Fibroblast of skin of back (primary cell): ENCODE measurements at places on chromosomes 6 and 20.

DNA sequence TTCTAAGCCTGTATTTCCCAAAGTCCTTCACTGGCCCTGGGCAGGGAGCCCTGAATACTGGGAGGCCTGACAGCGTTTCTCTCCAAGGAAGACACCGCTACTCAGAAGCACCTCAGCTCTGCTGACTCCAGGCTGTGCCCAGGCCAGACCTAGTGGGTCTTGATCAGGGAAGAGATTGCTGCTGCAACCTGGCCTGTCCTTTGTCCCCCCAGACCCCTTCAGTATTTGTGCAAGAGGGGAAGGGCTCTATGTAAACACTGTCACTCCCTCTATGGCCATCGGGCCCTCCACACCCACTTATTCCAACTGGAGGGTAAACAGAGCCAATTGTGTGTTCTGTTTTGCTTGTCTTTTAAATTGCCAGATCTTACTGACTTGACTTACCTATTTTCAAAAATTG is 20.6 kb downstream of the PLEKHG1 start:
- DNase-seq: no peak

DNA sequence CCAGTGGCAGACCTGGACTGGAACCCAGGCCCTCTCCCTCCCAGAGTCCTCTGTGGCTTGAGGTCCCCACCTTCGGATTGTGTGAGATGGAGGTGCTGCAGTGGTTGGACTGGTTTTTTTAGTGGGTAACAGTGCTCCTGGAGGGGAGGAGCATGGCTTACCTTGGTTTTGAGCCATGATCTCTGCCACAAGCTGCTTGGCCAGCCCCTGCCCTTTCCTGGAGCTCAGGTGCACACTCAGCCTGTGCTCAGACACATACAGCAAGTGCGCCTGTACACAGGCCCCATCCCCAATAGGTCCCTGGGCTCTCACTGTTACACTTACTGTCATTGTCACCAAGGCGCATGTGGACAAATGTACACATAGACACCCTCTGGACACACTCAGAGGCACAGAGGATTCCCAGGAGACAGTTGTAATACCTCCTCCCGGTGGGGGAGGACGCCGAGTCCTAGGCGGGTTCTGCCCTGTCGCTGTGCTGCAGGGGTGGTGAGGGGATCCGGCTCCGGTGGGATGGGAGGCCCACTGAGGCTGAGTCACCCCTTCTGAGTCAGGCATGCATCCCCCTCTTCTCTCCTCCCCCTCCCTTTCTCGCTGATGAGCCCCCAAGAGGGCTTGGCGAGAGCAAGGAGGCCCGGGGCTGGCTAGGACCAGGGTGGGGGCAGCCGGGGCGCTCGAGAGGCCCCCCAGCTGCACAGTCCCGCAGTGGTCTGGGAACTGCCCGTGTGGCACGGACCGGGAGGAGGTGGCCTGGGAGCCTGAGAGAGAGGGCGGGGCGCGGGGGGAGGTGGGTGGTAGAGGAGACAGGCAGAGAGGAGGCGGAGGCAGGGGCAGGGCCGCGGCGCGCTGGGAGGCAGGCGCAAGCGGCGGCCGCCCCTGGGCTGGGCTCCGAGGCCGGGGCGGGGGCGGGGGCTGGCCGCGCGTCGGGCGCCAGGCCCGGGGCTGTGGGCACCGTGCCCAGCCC is 522 bp upstream of the EPB41L1 start:
- peak; percentile 76 for DNase-seq

DNA sequence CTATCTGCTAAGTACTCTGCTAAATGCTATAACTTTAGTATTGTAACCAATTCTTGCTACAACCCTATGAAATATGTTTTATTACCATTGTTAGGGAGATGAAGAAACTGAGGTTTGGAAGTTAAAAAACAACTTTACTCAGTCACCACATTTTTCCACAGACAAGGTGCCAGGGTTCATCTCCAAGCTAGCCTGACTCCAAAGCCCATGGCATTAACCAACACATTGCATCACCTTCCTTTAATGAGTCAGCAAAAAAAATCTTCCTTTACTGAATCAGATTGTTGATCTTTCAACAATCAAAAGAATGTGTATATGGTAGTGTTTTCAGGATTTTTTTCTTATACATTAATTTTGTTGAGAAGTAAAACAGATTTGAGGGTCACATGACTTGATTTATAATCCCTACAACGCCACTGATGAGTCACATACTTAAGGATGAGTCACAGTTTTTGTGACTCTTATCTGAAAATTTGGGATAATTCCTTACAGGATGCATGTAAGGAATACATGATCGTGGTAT is 41.5 kb downstream of the MAN1A1 start:
- DNase-seq: peak; percentile 82

DNA sequence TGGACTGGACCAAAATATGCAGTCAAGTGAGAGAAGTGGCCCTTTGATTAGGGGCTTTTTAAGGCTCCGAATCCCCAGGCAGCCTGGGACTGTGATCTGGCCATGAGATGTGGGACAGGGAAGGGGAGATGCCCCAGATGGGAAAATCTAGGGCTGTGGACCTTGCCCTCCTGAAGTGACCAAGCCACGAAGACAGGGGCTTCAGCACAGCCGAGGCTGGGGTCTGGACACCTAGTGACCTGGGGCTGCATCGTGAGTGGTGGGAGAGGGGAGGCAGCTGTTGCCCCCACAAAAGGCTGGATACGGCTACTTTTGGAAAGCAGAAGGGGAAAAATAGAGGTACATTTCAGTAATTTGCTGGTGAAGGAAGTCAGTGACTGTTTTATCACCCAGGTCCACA is 139.5 kb upstream of the SLC24A3 start:
- DNase-seq: no peak

DNA sequence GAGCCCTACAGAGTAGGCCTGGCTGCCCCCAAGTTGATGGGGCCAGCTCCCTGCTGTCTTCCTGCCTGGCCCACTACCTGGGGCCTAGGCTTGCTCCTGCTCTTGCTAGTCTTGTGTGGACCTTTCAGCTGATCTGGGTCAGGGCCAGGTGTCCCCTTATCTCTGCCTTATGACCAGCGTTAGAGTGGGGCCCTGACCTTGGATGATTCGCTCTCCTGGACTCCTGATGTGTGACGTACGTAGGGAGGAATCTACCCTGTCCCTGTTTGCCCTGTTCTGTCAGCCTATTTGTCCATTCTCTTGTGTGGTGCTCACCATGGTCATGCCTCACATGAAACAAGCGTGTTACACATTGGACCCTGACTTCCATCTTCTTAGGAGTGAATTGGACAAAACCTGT is 571.8 kb downstream of the QKI start:
- DNase-seq: peak; percentile 26

DNA sequence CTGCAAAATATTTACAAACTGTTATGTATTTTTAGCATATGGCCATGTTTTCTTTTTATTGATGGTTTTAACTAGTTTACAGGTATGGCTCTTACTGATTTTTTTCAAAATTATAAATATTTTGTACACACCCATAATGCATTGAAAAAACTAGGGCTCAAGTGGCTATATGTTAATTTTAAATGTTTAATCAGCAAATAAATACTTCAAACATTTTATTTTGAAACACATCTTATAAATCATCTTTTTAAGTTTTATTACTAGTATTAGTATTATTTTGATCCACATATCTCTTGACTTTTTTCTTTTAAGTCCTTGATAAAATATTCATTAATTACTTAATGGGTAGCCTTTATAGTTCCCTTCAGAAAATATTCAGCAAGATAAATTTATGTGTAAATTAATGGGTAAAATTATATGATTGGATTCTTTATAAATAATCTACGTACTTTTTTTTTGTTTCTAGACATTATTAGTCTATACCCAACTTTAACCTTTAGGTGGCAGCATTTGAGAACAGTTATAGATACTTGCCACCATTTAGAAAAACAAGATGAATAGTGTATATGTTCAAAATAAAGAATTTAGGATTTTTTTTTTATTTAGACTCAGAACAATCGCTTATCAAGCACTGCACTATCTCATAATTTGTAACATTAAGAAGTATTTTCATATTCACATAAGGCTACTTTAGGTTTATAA is 241.9 kb downstream of the ADGRB3 start:
- DNase-seq: peak; percentile 35

DNA sequence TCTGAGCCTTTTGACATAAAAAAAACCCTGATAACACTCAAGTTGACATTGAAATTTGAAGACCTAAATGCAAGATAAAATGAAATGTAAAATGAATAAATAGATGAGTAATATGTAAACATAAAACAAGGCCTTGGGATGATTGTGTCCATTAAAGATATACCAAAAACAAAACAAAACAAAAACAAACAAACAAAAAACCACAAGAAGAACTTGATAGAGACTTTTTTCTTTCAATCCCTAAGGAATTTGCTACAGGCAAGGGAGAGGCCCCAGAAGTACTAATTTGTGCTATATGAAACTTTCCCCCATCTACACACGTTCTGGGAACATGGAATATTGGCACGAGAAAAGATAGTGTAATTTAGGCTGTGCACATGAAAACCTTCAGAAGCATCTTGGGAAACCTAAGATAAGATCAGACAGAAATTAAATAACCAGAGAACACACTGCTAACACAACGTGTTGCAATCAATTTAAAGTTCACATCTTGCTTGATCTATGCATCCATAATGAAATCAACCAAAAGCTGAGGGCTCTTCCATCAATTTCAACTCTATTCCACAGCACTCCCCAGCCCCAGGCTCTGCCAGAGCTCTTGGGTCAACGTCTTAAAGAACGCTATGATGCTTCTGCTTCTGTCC is 201.1 kb upstream of the RREB1 start:
- DNase-seq: no peak

- DNase-seq: no peak
These were observed 73.3 kb downstream of the TFAP2A start for GRCh38 chr6:10341605-10342004.

- DNase-seq: no peak
These were observed 112.7 kb downstream of the GJA1 start for GRCh38 chr6:121548131-121548530.

DNA sequence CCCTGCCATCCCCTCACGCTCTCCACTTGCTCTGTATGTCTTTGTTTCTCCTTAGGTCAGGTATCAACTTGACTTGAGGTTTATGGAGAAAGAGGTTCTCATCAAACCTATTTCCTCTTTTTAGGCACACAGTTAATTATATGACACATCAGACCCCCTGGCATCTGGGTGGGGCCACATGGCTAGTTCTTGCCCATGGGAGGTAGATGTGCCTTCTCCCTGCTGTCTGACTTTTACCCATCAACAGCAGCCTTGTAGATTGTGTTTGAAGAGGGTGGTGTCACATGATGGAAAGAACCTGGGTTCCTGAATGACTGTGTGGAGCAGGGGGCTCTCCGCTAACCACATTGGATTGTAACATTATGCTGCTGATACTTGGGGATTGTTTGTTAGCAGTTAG is 7.2 kb upstream of the UQCC2 start:
- DNase-seq: no peak

DNA sequence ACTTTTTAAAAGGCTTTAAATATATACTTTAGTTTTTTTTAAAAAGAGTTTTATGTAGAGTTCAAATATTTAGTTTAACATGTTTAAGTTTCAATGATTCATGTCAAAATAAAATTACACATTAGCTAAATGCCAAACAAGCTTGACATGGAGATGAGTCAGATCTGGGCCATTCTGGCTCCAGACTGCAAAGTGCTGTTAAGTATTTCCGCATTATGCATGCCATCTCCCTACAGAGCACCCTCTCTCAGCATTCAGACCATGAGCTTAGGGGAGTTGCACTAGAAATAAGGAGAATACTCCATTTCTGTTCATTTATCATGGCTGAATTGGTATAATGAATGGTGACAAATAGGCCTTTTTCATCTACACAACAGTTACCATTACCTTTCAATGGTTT is 21.5 kb upstream of the HS3ST5 start:
- peak; percentile 79 for DNase-seq

GRCh38 chr20:35975576-35976373 is 7.4 kb downstream of the CNBD2 start:
- no peak for DNase-seq

- peak; percentile 6 for DNase-seq
These were observed 52.7 kb upstream of the ELMO2 start for GRCh38 chr20:46458866-46459750.

GRCh38 chr6:27517928-27518787 is 45.3 kb upstream of the ZNF184 start:
- no peak for DNase-seq

GRCh38 chr20:4059606-4060005 is 44.2 kb upstream of the RNF24 start:
- no peak for DNase-seq

DNA sequence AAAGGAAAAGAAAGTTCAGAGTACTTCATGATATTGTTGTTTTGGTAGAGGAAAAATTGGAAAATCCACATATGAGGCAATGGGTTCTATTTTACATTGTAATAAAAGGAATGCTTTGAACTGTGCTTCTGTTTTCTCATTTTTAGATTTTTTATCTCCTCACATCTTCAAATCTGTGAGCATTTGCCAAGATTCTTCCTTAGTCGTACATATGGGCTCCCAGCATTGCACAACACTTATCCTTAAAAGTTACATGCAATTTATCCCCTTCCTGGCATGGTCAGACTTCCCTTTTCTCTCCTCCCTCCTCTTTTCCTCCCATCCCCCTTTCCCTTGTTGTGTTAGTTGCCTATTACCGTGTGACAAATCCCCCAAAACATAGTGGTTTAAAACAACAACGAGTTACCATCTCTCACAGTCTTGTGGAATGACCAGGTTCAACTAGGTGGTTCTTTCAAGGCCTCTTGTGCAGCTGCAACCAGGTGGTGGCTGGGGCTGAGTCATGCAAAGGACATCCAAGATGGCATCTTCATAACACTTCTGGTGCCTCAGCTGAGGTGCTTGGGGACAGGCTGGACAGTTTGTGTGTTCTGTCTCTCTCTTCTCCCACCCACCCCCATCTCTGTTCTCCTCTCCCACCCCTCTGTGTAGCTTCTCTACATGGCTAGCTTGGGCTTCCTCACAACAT is 68.7 kb downstream of the TXNDC5 start:
- no peak for DNase-seq

DNA sequence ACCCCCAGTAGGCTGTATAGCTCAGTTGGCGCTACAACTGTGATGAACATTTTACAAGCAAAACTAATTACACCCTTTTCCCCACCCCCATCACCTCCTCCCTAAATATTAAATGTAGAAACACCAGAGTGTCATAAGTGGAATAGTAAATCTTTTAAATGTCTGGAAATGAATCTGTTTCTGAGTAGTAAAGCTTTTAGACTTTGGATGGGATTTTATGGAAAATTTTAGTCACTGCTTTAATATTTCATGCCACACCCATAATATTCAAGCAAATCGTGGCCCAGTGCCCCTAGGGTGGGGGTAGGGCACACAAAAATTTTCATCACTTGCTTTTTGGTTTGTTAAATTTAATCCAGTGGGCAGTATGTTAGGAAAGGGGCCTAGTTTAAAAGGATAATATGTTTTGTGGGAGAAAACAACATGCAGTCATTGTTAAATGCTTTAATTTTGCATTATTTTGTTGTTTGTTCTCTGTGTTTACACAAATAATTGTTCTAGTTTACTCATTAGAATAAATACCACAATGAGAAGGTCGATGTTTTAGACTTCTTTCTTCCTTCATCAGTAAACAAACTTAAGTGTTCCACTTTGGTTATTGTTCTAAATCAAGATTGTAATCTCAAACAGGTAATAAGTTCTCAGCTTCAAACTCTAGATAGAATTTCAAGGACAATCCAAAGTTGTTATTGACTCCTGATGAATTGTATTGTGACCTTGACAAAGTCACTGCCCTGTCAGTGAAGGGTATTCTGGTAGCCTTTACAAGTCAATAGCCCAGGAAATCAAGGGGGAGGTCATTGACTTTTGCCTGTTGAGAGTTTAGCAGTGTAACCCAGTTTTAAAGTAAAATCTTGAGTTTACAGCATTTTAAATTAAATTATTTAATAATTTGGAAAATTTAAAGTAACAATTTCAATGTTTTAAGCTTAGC is 79.2 kb downstream of the CBFA2T2 start:
- DNase-seq: peak; percentile 19

GRCh38 chr6:1764397-1764987 is 154.8 kb downstream of the FOXC1 start:
- no peak for DNase-seq
